ENCODE measurements at places on chromosomes 6 and 20.

DNA sequence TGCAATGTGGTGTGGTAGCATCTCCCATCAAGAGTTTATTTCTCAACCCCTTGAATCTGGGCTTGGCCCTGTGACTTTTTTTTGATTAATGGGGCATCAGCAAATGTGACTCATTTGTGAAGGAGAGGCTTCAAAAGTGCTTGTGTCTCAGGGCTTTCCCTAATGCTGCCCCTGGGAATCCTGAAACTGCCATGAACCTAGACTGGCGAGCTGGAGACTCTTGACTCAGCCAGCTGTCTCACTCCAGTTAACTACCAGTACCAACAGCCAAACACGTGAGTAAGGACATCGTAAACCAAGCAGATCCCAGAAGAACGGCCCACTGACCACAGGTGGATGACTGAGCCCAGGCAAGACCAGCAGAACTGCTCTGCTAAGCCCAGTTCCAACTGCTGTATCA is 72.8 kb upstream of the ADTRP start:
- ATAC-seq = peak; percentile 43

GRCh38 chr6:154923199-154923869 is 71.8 kb upstream of the TIAM2 start:
- ATAC-seq = no peak

GRCh38 chr20:10924644-10925201 is 250.9 kb upstream of the JAG1 start:
- ATAC-seq = no peak

DNA sequence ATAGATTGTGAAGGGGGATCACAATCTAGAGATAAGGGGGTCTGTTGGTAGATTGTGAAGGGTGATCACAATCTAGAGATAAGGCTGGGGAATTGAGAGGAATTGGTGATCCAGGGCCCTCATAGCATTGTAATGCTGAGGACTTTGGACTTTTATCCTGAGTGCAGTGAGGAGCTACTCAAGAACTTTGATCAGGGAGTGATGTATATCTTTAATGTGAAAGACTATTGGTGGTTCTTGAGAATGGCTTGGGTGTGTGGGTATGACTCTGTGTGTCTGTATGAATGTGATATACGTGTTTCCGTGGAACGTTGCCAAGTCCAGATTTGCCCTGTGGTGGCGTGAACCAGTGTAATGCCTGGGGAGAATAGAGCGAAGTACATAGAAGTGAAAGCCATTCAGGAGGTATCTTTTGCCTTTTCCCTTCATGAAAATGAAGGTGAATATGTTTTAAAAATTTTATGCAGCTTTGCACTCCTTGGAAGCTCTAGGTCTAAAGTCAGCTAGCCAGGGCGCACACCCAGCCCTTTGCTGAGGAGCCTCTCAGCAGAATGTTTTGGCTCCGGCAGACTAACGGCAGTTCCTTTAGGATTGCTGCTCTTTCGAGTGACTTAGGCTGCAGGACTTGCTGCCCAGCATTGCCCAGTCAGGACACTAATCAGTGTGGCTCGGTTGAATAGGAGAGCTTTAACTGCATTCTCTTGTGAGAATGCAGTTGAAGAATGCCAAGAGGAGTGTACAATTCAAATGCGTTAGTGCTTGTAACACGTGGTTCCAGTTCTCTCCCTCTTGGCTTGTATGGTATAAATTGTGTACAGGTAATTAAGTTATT is 3.5 kb downstream of the ZFAND3 start:
- no peak for ATAC-seq

DNA sequence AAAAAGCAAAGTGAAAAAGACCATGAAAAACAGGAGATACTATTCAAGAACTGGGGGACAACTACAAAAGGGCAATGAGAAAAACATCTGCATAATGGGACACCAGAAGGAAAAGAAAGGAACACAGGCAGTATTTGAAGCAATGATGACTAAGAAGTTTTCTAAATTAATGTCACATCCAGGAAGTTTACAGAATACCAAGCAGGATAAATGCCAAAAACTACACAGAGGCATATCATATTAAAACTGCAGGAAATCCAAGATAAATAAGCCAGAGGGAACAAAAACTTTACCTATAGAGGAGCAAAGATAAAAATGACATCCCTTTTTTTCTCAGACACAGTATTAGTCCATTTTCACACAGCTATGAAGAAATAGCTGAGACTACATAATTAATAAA is 193.0 kb downstream of the ERMARD start:
- no peak for ATAC-seq

DNA sequence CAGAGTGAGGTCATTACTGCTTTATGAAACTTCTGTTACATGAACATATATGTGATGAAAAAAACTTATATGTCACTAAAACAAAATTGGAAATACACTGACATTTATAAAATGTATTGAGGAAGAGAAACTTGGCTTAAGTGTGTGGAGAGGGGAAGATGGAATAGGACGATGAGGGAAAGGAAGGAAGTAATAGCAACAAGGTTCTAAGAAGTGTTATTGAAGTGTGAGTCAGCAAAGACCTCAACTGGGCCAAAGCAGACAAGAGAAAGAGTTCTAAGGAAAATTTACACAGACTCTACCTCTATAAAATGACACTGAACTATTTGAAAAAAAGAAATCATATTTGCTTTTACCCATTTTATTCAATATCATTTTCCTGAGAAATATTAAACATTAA is 38.3 kb downstream of the SNX3 start:
- ATAC-seq = no peak

DNA sequence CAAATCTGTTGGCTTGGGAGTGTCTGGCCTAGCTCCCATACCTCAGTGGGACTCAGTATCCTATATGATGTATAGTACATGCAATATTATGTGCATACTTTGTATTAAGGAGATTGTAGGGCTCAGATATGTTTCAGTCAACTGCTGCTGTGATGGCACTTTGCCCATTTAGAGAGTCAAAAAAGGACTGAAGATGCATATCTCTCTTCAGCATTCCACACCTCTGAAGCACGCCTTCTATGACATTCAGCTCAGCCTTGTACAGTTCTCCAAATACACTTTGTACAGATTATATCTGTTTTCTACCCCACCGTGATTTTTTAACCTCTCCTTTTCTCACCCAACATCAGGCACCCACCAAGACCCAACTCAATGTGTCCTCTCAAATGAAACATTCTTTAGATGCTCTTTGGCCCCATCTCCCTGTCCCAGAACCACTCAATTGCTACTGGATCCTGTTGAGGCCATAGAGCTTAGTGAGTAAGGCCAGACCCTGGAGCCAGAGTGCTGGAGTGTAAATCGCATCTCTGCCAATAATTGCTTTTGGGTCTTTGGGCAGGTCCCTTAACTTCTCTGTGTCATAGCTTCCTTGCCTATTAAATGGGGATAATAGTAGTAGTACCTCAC is 15.6 kb downstream of the ENPP1 start:
- no peak for ATAC-seq

GRCh38 chr6:52310932-52311331 is 26.4 kb upstream of the MCM3 start:
- ATAC-seq = no peak

GRCh38 chr6:169957351-169957963 is 206.0 kb downstream of the ERMARD start:
- no peak for ATAC-seq

GRCh38 chr6:2827142-2827541 is 14.5 kb downstream of the SERPINB1 start:
- ATAC-seq = no peak

GRCh38 chr6:76453270-76453669 is 380.8 kb upstream of the IMPG1 start:
- ATAC-seq = peak; percentile 16

GRCh38 chr6:110512991-110513390 is 36.6 kb upstream of the SLC22A16 start:
- ATAC-seq = no peak

DNA sequence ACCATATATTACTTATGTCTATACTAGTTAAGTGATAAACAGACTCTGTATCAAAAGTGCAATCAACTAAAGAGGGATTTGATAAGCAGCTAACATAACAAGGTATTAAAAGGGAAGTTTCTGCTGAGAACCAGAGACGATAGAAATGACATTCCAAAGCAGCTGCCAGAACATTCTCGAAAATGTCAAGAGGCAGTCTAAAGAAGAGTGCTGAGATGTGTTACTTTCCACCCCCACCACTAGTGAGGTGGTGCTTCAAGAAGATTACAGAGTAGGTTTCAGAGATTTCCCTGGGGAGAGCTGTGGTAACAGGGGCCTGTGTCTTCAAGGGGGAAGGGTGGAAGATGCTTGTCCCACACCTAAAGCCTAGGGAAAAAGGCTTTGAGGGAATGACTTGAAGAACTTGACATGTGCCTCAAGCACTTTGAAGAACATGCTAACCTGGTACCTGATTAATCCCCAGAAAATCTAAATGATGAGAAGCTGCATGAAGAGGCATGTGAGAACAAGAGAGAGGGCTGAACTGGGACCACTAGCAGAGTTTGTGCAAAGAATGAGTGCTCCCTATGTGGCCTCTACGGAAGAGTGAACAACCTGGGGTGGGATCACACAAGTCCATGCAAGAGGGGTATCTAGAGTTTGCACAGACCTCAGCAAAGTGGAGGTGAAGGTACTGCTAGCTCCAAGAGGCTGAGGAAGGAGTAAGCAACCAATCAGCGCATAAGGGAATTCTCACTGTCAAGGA is 5.0 kb downstream of the FAM184A start:
- peak; percentile 46 for ATAC-seq

GRCh38 chr20:41180599-41181333 is 43.4 kb downstream of the PLCG1 start:
- no peak for ATAC-seq

GRCh38 chr20:50138479-50139393 is 14.8 kb downstream of the PEDS1 start:
- ATAC-seq = no peak

DNA sequence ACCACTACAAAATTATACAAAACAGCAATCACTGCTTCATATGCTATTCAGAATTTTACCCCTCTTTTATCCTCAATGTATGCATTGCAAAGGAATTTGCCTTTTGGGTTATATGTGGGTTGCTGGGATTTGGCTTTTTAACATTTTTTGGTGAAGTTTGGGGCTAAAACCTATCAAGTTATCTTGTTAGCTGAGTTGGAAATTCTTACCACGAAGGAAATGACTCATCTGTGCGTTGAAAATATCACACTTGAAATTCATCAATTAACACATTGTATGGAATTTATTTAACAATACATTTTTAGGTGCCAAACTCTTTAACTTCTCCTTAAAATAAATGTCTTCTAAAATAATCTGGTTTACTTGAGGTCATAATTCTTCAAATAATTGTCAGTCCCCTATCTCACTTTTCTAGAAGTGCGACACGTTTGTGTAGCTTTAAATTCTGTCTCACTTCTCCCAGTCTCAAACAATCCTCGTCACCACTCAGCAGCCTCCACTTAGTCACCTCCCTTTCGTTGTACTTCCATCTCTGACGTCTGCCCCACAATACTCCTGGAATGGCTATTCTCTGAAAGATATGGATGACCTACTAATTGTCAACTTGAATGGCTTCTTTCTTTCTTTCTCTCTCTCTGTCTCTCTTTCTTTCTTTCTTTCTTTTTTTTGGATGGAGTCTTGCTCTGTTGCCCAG is 88.5 kb downstream of the PHACTR1 start:
- ATAC-seq = no peak

DNA sequence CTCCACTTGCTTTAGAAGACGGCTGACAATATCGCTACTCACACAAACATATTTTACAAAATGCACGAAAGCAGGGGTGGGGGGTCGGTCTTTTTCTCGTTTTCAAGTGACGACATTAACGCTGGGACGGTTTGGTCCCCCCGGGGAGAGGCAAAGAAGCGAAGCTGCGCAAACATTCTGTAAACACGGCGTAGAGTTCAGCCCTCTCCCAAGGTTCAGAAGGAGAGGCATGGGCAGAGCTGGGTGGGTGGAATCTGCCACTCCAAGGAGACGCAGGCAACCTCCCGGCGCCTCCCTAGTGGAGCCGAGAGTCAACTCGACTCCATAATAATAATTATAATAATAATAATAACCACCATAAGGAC is 2.4 kb downstream of the NKX2-2 start:
- no peak for ATAC-seq

- no peak for ATAC-seq
Observed at GRCh38 chr6:157879034-157879872, 56.2 kb downstream of the SNX9 start.

DNA sequence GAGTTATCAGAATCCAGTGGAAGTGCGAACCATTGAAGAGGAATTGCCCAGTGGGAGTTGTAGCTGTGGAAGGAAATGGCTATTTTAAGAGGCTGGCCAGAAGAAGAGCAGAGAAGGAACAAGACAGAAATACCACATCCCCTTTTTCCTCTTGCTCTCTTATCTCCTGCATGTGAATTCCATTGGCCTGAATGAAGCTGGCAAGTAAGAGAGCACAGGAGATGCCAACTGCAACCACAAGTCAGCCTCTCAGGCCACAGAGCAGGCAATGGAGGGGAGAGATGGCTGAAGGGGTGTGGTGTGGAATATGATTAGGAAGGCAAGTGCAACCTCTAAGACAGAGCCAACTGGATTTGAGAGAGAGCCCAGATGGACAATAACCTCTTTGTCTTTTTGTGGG is 362.7 kb upstream of the IMPG1 start:
- ATAC-seq = no peak

GRCh38 chr6:14540276-14540675 is 422.7 kb downstream of the CD83 start:
- no peak for ATAC-seq

DNA sequence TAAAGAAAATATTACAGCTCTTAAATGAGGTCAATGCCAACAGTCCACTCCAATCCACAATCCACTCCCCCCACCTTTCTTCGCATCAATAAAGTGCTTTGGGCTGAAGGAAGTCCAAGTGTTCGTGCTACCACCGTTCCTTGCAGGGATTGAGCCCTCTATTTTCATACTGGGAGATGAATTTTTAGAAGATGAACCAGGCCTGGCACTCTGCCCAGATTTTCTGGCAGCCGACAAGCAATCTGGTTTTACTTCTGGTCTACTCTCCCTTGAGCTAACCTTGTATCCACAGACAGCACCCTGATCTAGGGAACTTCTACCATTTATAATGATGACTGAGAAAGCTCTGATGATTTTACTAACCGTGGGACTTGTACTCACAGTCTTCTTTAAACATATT is 72.3 kb downstream of the BTBD9 start:
- no peak for ATAC-seq

- ATAC-seq = peak; percentile 24
Observed at GRCh38 chr6:157460182-157460999, 79.4 kb downstream of the ZDHHC14 start.

GRCh38 chr6:6734479-6735465 is 146.3 kb downstream of the LY86 start:
- ATAC-seq = no peak
